ENCODE measurements at places on chromosomes 3 and 15.

- DNase-seq: no peak
These were observed 99.1 kb downstream of the CPN2 start for GRCh38 chr3:194251891-194252560.

DNA sequence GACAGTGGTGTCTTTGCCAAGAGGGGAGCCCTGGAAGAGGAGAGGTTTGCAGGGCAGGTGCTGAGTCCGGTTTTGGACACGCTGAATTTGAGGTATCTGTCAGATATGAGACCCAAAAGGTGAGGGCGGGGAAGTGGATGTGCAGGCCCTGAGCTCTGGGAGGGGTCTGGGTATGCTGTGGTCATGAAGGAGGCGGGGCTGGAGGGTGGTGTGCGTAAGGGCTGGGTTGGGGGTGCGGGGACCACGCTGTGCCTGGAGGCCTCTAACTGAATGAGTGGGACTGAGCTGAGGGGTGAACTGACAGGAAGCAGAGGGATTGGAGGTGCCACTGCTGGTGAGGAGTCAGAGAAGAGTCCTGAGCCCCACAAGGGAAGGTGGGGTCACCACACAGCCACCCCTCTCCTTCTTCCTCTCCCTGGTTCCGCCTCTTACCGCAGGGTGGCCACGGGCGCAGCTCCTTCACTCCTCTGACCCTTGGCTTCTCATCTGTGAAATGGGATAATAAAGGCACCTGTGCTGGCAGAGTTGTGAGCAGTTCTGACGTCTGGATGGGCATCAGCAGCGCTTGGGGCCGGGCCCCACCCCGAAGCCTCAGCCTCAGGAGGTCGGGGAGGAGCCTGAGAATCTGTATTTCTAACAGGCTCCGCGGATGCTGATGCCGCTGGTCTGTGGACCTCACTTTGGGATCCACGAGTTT lies 28.8 kb downstream of the PSTPIP1 start:
- DNase-seq: peak; percentile 20

- no peak for DNase-seq
These were observed 13.6 kb upstream of the LACTB start for GRCh38 chr15:63107895-63108546.

- no peak for DNase-seq
These were observed 90.0 kb downstream of the FAM43A start for GRCh38 chr3:194775731-194776130.

- no peak for DNase-seq
These were observed 180.3 kb downstream of the ABHD5 start for GRCh38 chr3:43870844-43871626.

DNA sequence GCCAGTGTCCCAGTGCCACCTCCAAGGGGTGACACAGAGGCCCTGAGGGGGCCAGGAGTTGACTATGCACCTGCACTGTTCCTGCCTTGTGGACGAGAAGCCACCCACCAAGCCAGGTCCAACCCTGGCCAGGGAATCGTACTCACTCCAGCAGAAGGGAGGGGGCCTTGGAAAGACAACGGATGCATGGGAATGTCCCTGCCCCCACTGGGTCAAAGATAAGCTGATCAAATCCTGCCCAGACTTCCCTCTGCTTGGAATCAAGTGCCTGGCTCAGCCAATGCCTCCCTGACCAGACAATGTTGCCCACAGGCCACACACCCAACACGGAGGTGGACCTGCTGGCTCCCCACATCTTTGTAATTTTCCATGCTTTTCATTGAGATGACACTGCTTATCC lies 23.9 kb downstream of the CACNA2D2 start:
- no peak for DNase-seq

Data from CD4-positive, alpha-beta T cell treated with Interleukin-12 subunit alpha and Interleukin-12 subunit beta, for 1 hour (primary cell).